ENCODE measurements at places on chromosomes 6 and 20. TPM values are rescaled to one million over a fixed set of nuclear protein-coding genes. Genes with fewer than 3 reads are reported as not detected.

Gene SLC35D3
- total RNA-seq: not detected

Gene FOXC1
- total RNA-seq: 0.05 TPM

Gene PEX3
- 42.2 TPM for total RNA-seq

Gene SPATA25
- total RNA-seq: 1.0 TPM

GRCh38 chr6:148154668-148155067, 188.0 kb upstream of the SASH1 start:
- DNase-seq: no peak
- no peak overlapping the region for H3K27ac ChIP-seq
- no peak overlapping the region for H3K4me3 ChIP-seq
- H3K36me3 ChIP-seq: no peaks in the 10 kb centered on the region
- no peaks in the 10 kb centered on the region for H3K4me1 ChIP-seq

GRCh38 chr20:25173886-25174308, 21.6 kb upstream of the ENTPD6 start:
- no peak overlapping the region for H3K4me3 ChIP-seq
- no peak for DNase-seq

GRCh38 chr6:169368200-169368599, 114.6 kb upstream of the THBS2 start:
- H3K27ac ChIP-seq: no peak overlapping the region
- H3K27me3 ChIP-seq: no peaks in the 10 kb centered on the region
- no peak overlapping the region for H3K4me3 ChIP-seq
- no peaks in the 10 kb centered on the region for H3K4me1 ChIP-seq
- DNase-seq: no peak
- no peaks in the 10 kb centered on the region for H3K36me3 ChIP-seq

DNA sequence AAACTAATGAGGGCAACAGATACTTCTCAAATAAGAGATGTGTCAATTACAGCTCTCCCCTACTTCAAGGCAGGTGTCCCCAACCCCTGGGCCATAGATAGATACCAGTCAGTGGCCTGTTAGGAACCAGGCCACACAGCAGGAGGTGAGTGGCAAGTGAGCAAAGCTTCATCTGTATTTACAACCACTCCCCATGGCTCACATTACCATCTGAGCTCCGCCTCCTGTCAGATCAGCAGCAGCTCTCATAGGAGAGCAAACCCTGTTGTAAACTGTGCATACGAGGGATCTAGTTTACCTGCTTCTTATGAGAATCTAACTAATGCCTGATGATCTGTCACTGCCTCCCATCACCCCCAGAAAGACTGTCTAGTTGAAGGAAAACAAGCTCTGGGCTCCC, 422.1 kb downstream of the GJA1 start:
- H3K27ac ChIP-seq: no peak overlapping the region
- H3K4me1 ChIP-seq: no peaks in the 10 kb centered on the region
- no peaks in the 10 kb centered on the region for H3K36me3 ChIP-seq
- H3K27me3 ChIP-seq: no peaks in the 10 kb centered on the region
- no peak overlapping the region for H3K4me3 ChIP-seq

DNA sequence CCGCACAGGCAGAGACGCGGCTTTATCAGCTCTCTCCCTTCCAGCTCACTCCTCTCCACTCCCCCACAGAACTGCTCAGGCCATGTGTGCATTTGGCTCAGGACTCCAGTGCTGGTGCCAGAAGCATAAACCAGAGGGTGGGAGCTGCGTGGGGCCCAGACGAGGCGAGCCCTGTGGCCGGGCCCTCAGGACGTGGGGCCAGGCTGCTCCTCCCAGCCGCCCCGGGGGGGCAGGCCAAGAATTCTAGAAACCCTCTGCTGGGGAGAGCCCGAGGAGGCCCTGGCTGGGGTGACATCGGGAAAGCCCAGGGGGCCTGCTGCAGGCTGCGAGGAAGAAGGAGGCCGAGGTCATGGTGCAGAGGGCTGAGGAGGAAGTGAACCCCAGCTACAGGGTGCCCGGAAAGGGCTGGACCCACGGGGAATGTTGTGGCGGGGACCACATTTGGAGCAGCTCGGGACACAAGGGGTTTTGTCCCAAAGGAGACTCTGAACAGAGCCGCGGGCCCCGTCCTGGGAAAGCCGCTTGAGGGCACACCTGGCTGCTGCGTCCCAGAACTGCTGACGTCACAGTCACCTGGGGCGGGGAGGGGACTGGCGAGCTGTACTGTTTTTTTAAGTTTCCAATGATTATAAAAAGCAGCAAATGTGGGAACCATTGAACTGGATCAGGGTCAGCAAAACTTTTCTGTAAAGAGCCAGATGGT, 107.1 kb downstream of the BANF2 start:
- no peak overlapping the region for H3K4me3 ChIP-seq
- no peak overlapping the region for H3K27ac ChIP-seq
- DNase-seq: no peak

GRCh38 chr6:166325383-166326042, 16.8 kb downstream of the SFT2D1 start:
- H3K27ac ChIP-seq: no peak overlapping the region
- no peaks in the 10 kb centered on the region for H3K27me3 ChIP-seq
- H3K4me1 ChIP-seq: no peaks in the 10 kb centered on the region
- H3K36me3 ChIP-seq: peaks cover 34% of the 10 kb centered on the region
- H3K4me3 ChIP-seq: no peak overlapping the region
- DNase-seq: no peak

- H3K27me3 ChIP-seq: no peaks in the 10 kb centered on the region
- H3K4me3 ChIP-seq: peak overlapping the region; percentile 100
- H3K4me1 ChIP-seq: peaks cover 38% of the 10 kb centered on the region
- DNase-seq: peak; percentile 86
- H3K27ac ChIP-seq: peak overlapping the region; percentile 100
Measured at GRCh38 chr6:26473758-26474438, 16.1 kb downstream of the BTN2A1 start.

DNA sequence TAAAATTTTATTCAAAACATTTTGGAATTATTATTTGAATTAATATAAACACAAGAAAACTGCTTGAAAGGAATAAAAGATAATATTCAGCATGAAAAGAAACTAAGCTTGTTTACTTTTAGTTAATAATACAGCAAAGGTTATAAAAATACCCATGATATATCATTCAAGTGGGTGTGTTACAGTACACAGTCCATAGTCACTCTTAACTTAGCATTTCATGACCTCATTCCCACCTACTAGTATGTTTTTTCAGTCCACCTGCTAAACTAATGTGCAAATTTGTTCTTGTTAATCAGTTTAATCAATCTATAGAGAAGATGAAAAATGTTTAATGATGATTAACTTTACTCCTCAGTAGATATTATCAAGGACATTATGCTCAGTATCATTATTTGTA, 841.4 kb upstream of the EPHA7 start:
- no peaks in the 10 kb centered on the region for H3K36me3 ChIP-seq
- H3K4me1 ChIP-seq: no peaks in the 10 kb centered on the region
- no peak overlapping the region for H3K4me3 ChIP-seq
- H3K27me3 ChIP-seq: no peaks in the 10 kb centered on the region

DNA sequence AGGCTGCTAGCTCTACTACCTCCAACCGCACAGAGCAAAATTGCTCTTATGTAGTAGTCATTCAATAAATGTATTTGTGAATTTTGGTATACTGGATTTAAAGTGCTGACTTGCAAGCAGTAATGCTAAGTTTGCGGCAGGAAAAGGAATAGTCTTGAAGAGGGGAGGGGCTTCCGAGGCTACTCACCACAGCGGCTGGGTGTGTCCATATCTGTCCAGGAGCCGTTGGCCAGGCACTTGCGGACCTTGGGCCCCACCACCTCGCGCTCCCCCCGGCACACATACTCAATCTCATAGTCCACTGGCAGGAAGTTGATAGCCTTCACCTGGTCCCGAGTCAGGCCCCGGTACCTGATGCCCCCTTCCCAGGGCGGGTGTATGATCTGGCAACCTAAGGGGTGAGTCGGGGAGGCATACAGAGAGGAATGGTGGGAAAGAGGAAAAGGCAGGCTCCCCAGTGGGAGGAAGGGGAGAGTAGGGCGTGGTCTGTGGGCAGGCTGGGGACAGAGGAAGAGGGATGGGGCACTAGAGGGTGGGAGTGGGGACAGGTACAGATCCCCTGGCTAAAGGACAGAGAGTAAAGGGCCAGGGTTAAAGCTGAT, 1.7 kb downstream of the GABBR1 start:
- H3K36me3 ChIP-seq: no peaks in the 10 kb centered on the region
- H3K4me1 ChIP-seq: peaks cover 50% of the 10 kb centered on the region
- H3K4me3 ChIP-seq: peak overlapping the region; percentile 75

- no peak for DNase-seq
- no peak overlapping the region for H3K27ac ChIP-seq
- H3K36me3 ChIP-seq: peaks cover 6% of the 10 kb centered on the region
- no peak overlapping the region for H3K4me3 ChIP-seq
- peaks cover 26% of the 10 kb centered on the region for H3K4me1 ChIP-seq
- H3K27me3 ChIP-seq: no peaks in the 10 kb centered on the region
Measured at GRCh38 chr6:14224359-14225103, 107.0 kb downstream of the CD83 start.
